ENCODE measurements at places on chromosomes 6 and 20.
A peak's percentile ranks its signal among the peaks of the same experiment; 100 is the strongest.

GRCh38 chr6:121205569-121205968, 128.7 kb downstream of the TBC1D32 start:
- DNase-seq = no peak

- peak; percentile 78 for DNase-seq
Observed at GRCh38 chr6:28657769-28658465, 132.2 kb downstream of the GPX5 start.

GRCh38 chr6:47265971-47266370, 43.7 kb downstream of the TNFRSF21 start:
- no peak for DNase-seq

DNA sequence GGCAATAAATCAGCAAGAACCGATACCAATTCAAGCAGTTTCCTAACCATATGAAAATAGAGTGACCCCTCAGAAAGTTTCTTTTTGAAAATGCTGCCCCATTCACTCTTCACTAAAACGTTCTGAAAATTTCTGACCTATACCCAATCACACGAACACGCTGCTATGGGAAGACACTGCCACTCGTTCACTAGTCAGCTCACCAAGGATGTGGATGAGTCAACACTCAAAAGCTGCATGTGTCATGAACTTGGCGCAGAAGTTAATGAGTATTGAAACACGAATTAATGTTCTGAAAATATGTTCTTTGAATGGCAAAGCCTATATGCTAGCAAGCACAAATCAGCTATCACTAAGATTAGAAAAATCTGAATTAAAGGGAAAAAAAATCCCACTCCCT, 84.2 kb downstream of the PREP start:
- DNase-seq = no peak

DNA sequence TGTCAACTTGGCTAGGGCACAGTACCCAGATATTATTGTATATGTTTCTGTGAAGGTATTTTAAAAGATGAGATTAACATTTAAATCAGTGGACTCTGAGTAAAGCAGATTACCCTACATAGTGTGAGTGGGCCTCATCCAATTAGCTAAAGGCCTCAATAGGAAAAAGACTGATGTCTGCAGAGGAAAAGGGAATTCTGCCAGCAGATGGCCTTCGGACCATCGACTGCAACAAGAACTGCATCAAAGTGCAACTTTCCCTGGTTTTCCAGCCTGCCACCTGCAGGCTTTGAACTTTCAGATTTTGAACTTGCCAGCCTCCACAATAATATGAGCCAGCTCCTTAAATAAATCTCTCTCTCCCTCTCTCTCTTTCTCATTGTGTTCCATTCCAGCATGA, 80.5 kb downstream of the IMPG1 start:
- DNase-seq = no peak

- no peak for DNase-seq
Observed at GRCh38 chr6:153160221-153160620, 29.1 kb upstream of the RGS17 start.

GRCh38 chr6:82739303-82739702, 326.3 kb downstream of the UBE3D start:
- DNase-seq = no peak

DNA sequence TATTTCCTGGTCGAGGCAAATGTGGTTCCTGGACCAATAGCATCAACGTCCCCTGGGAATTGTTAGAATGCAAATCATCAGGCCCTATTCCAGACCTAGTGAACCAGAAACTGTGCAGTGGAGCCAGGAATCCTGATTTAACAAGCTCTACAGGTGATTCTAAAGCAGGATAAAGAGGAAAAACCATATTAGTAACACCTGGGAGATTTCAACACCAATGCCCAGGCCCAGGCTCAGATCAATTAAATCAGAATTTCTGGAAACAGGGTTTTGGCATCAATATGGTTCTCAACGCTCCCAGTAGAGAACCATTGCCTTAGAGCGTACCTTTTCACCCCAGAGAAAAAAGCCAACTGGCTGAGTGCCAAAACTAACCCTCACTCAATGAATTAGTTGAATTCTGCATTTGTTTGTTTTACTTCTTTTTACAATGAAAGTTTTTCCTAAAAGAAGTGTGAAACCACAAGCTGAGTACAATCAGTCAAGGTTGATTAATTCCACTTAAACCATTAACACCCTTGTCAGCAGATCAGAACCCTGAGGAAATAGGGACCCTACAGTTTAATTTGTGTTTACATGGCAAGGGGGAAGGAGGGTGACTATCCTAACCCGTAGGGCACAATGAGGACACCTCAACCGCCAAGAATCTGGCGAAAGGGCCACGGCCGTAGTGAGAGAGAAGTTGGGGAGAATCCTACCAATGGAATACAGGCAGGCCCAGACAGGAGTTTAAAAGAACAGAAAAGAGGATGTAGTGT, 34.9 kb upstream of the LOC128125822 start:
- peak; percentile 11 for DNase-seq

- no peak for DNase-seq
Observed at GRCh38 chr6:134623401-134623800, 305.5 kb upstream of the SGK1 start.
